ENCODE measurements at places on chromosomes 2 and 18.

- DNase-seq, result no peak
Observed at GRCh38 chr18:21452276-21452780, 148.2 kb downstream of the ESCO1 start.

DNA sequence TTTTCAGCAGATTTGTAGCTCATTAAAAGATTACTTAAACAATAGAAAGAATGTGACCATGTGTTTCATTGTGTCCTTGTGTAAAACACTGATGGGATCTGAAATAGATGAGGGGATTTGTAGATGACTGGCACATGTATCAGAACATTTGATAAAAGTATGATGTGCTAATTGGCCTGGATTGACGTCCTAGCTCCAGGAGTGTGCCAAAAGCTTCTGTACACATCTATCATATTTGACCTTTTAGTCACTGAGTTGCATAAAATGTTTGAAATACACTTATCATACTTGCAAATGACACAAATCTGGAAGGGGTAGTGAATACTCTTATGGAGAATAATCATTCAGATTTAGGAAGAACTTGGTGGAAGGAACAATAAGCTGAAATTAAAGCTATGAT is 778.5 kb downstream of the ERBB4 start:
- no peak for DNase-seq

DNA sequence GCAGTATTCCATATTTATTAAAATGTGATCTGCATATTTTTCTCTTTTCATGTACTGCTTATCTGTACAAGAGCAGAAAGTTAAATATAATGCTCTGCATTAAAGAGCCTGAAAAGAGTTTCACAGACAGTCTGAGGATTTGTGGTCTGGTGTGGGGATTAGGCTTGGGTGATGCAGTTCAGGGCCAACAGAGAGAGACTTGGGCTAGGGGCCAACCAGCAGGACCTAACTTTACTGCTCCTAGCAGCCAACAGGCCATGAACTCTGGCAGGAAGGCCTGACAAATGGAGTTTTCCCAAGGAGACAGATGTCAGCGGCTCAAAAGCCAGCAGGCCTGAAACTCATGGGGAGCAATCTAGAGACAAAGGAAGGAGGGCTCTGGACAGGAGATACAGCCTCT is 169.6 kb downstream of the LRRTM1 start:
- DNase-seq, result no peak

GRCh38 chr18:70221156-70221914 is 15.8 kb upstream of the RTTN start:
- DNase-seq, result peak; percentile 61

DNA sequence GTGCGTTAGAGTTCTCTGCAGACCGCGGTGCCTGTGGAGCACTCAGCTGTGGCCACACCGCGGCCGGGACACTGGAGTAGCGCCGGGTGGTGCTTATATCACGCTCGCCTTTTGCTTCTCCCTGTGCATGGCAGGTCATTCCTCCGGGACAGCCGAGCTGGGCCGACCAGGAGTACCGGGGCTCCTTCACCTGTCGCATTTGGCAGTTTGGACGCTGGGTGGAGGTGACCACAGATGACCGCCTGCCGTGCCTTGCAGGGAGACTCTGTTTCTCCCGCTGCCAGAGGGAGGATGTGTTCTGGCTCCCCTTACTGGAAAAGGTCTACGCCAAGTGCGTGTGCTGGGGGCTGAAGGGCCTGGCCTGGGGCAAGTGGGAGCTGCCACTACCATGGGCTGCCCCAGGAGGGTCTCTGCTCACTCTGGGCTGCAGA is 4.2 kb downstream of the CAPN10 start:
- DNase-seq, result no peak

DNA sequence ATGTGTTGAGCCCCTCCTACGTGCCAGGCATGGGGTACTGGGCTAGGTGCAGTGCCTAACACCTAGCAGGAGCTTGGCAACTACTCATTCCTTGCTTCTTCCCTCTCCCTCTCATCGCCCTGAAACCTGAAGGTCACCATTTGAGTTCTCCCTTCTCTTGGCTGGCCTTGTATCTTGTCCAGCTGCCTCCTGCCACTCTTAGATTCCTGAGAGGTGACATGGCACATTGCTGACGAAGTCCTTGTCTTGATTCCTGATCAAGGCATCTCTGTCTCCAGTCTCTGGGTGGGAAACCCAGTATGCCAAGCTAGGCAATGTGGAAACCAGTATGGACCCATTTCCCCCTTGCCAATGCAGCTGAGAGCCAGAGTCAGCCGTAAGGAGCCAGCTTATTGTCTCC is 9.0 kb upstream of the EFR3B start:
- no peak for DNase-seq

GRCh38 chr2:184336688-184337087 is 261.6 kb upstream of the ZNF804A start:
- no peak for DNase-seq

- DNase-seq, result no peak
Observed at GRCh38 chr2:205197468-205198139, 484.7 kb upstream of the NRP2 start.

- DNase-seq, result no peak
Observed at GRCh38 chr2:240501531-240501991, 56.2 kb downstream of the ANKMY1 start.

DNA sequence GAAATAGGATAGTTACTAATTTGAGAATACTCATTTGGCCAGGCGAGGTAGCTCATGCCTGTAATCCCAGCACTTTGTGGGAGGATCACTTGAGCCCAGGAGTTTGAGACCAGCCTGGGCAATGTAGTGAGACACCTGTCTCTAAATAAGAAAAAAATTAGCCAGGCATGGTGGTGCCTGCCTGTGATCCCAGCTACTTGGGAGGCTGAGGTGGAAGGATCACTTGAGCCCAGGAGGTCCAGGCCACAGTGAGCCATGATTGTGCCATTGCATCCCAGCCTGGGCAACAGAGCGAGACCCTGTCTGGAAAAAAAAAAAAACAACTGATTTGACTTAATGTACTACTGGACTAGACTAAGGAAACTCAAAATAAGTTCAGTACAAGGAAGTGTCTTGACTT is 32.7 kb upstream of the ZNF638 start:
- DNase-seq, result no peak

GRCh38 chr2:101106453-101107181 is 44.6 kb downstream of the TBC1D8 start:
- no peak for DNase-seq

DNA sequence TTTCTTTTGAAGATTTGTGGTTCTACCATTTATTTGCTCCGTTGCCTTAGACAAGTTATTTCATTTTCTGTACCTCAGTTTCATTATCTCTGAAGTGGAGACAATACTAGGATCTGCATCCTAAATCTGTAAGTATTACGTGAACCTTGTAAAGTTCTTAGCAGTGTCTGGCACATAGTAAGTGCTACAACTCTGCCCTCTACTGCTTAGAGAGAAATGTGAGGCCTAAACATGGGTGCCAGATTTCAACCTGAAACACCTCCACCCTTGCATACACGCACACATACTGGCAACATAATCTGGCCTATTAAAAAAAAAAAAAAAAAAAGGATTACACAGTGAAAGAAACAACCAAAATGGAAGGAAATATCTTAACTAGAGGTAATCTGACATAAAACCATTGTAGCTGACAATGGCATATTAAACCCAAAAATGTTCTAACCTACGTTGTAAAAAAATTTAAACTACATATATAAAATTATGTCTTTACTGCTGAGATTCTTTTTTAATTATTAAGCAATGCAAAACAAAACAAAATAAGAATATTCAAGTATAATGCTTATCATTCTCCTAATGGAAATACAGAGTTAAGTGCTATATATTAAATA is 132.6 kb downstream of the MAP2 start:
- DNase-seq, result no peak

DNA sequence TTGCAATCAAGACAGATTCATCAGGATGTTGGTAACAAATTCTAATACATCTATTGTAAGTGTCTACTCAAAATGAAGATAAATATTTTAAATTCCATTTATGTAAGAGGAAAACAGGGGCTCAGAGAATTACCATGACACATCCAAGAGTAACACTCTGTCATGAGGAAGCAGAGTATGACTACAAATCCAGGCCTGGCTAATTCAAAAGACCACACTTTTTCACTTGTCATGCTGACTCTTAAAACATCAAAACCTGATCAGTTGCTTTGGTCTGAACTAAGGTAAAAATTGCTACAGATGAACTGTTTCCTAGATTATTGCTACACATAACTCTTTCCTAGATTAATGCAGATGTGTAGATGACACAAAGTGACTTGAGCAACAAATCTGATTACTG is 880.6 kb downstream of the TSN start:
- no peak for DNase-seq

DNA sequence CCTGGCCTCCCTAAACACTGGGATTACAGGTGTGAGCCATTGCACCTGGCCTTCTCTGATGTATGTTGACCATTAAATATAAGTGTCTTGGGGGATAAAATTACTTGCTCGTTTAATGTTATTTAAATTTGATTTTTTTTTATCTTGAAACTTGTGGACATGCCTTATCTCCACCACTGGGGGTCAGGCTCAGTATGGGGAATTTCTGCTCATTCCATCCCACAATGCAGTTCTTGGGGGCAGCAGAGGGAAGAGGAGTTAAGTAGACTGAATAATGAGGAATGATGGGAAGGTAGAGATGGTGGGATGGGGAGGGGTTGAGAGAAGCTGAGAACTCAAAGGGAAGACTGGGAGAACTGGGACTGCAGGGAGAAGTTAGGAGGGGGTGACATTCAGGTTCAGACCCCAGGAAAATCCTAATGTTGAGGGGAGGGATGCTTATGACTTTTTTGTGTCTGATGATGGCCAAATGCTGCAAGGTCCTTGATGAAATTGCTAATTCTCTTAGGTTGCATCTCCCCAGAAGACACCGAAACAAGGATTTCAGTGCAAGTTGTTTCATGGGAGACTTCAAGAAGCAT is 174.2 kb downstream of the MIB1 start:
- DNase-seq, result peak; percentile 61

GRCh38 chr2:200455958-200456421 is 53.9 kb downstream of the KCTD18 start:
- no peak for DNase-seq

GRCh38 chr2:241584436-241584835 is 25.9 kb downstream of the BOK start:
- DNase-seq, result no peak

DNA sequence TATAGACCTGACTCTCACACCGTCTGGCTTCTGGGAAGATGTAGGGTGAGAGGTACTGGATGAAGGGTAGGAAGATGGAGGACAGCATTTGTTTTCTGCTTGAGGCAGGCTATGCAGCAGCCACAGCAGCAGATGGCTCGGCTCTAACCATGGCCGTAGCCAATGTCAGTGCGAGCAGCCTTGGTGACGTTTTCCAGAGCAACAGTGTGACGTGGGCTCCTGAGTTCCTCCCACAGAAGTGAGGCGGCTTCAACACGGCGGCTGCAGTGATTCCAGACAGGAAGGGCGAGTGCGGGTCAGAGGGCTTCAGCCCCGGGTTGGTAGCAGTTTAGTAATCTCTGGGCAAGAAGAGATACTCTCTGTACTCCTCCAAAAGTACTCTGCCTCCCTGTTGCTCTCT is 133.0 kb upstream of the MYT1L start:
- no peak for DNase-seq

- DNase-seq, result no peak
Observed at GRCh38 chr2:200101922-200102321, 146.5 kb downstream of the MAIP1 start.

GRCh38 chr2:71672826-71673795 is 219.8 kb downstream of the DYSF start:
- peak; percentile 34 for DNase-seq

GRCh38 chr2:176334729-176335128 is 65.5 kb downstream of the MTX2 start:
- DNase-seq, result no peak

- no peak for DNase-seq
Observed at GRCh38 chr2:177285892-177286715, 21.6 kb upstream of the NFE2L2 start.

DNA sequence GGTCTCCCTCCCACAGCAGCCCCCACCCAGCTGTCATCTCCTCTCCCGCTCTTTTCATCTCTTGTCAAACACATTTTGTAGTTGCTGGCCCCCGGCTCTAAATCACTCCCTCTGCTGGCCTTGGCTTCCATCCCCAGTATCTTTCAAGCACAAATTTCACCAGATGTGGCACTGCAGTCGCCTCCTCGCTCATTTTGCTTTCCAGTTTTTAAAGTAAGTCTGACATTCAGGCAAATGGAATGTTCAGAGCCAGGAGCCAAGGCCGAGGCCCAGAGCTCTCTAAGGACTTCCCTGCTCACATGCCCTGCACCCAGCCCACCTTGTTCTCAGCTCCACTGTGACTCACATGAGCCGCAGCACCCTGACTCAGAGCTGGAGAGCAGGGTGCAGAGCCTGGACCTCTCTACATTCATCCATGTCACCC is 158.4 kb downstream of the GALNT14 start:
- DNase-seq, result no peak

DNA sequence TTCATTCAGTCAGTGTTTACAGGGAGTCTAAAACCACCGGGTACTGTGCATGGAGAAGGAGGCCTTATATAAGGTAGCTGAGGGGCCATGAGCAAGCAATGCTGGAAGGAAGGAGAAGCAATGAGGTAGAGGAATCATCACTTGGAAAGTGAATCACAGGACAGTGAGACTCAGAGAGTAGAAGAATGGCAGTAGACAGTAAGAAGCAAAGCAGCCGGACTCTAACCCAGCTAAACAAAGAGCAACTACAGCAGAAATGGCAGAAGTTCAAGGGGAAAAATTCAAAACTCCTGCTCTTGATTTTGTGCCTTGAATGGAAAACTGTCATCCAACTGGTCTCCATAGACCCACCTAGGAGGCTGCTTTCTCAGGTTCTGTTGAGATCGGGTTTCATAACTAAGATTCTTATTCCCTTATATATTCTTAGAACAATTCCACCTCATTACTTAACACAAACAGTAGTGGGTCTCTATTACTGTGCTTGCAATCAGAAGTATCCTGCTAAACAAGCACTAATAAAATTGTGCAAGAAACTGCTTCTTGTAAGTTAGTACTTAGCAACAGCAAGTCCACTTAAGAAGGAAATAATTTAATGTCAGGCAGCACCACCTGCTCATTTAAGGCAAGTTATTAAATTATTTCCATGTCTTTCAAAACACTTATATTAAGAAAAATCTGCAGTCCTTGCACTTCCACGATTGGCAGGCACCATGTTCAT is 68.0 kb downstream of the RBMS1 start:
- DNase-seq, result no peak

DNA sequence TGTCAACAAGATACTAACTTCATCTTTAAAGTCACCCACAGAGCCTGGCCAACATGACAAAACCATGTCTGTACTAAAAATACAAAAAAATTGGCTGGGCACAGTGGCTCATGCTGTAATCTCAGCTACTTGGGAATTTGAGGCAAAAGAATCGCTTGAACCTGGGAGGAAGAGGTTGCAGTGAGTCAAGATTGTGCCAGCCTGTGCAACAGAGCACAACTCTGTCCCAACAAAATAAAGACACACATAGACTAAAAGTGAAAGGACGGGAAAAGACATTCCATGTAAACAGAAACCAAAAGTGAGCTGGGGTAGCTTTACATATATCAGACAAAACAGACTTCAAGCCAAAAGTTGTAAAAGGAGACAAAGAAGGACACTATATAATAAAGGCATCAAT is 34.8 kb downstream of the USP34 start:
- no peak for DNase-seq
